ENCODE measurements at places on chromosomes 1 and 21.

GRCh38 chr1:228459091-228459993, 27.8 kb upstream of the RNF187 start:
- DNase-seq, result peak; percentile 86

DNA sequence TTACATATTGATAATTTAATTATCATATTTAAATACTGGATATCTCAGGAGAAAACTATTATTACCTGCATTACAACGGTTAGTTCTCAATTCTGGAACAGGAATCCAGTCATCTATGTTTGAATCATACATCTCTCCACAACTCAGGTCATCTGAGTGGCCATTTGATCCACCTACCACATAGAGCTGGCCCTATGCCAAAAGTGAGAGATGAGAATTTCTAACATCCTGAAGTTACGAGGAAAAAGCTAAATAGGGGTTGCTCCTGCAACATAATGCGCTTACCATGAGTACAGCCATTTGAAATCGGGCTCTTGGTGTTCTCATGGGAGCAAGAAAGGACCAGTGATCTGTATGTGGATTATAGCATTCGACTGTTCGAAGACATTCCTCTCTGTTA, 16.9 kb downstream of the IVNS1ABP start:
- DNase-seq, result no peak

- DNase-seq, result no peak
These were observed 105.4 kb upstream of the LBR start for GRCh38 chr1:225533238-225533637.

- DNase-seq, result no peak
These were observed 61.8 kb downstream of the RUNX3 start for GRCh38 chr1:24868016-24868875.

DNA sequence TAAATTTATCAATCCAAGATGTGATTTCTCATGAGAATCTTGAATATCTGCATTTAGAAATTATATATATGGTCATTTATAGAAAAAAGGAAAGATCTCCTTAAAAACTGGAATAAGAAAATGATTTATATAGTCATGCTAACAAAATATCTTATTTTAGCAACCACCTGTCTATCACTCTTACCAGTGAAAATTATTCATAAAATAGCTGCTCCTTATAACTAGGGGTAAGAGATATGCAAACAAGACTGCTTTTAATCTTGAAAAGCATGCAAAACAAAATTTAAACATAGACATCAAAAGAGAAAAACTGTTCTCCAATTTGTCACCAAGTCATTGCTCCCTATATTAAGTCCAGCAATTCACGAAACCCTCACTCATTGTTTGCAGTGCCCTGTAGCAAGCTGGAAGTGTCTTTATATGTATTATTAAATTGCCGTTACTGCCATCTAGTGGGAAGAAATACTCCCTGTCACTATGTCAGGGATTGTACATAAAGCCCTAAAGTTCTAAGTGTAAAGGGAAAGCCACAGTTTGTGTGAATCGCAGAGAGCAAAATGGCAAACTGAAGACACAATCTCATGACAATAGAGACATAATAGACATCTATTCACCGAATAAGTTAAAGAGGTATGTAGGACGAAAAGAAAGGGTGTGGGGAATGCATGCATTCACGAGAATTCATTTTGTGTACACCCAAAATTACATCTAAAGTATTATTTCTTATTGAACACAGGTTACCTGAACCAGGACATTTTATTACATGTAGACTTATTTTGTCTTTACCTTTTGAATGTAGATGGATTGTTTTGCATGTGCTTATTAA, 600.5 kb downstream of the USP25 start:
- DNase-seq, result peak; percentile 15

- DNase-seq, result peak; percentile 79
These were observed 4.4 kb upstream of the ZNF692 start for GRCh38 chr1:248862998-248863881.

DNA sequence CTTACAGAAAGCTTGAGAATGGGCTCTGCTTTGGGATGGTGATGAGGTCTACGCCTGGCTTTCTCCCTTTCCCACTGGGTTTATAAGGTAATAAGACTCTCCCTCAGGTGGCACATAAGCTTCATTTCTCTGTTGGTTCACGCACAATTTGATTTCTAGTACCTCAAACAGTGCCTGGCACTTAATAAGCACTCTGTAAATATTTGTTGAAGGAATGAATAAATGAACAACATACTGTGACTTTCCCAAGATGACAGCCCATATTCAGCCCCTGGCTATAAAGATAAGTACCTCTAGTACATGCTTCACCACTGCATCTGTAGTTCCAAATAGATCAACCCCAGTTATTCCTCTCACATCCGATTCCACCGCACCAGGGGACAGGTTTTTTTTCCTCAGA, 17.8 kb downstream of the COPA start:
- DNase-seq, result no peak

- no peak for DNase-seq
These were observed 15.4 kb upstream of the XPR1 start for GRCh38 chr1:180616439-180616838.

- DNase-seq, result no peak
These were observed 48.0 kb downstream of the DMAP1 start for GRCh38 chr1:44261171-44261817.

DNA sequence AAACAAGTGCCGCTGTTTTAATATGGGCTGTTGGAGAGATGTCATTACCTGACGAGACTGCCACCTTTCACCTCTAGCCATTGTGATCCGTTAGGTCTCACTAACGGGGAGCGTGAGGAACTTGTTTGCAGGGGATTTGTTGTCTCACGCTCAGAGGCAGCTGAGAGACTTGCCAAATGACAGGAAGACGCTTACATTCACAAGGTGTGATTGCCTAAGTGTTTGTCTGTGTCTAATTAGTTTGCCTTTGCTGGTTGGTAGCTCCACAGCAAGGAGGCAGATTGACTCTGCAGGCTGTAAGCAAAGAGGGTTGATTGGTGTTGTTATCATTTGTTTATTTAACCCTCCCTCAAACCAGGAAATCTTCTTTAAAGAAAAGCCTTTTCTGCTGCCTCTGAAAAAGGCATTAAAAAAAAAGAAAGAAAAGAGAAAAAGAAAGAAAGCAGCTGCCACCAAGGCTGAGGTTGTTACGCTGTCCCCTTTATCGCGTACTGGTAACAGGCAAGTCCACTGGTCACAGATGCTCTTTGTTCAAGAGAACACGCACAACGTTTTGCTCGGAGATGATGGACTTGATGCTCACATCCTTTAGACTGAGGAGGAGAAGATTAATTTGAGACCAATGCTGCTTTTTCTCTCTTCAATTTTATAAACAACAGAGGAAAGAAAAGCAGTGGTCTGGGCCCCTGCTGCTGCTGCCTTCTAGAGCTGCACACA, 203.9 kb downstream of the ZNF326 start:
- no peak for DNase-seq

DNA sequence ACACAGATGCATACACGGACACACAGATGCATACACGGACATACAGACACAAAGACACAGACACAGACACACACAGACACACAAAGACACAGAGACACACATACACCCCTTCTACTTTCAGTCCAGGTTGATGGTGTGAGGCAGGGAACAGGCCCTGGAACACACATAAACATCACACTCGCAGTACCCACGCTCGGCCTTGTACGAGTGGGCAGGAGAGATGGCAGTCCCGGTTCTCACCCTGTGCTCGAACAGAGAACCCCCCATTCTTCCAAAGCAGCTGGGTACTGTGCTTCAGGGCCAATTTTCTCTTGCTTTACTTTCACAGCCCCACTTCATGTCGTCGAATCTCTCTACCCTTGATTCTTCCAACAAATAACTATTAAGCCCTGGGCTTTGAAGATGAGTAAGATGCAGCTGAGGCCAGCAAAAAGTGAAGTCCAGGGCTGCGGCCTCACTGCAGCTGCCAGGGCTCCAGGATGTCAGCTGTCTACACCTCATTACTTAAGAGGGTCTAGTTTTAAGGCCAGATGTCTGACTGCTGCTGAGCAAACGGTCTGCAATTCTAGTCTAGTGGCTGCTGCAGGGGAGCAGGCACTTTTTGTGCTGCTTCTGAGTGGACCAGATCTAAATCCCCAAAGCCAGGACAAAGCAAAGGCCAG, 90.1 kb downstream of the PGBD5 start:
- DNase-seq, result no peak

- DNase-seq, result no peak
These were observed 28.9 kb upstream of the FMOD start for GRCh38 chr1:203379825-203380224.

- peak; percentile 79 for DNase-seq
These were observed 403.6 kb downstream of the PTPRU start for GRCh38 chr1:29639741-29640427.

- no peak for DNase-seq
These were observed 116.6 kb downstream of the HS2ST1 start for GRCh38 chr1:87030740-87031690.

- DNase-seq, result no peak
These were observed 450.6 kb upstream of the CAMK1G start for GRCh38 chr1:209132736-209133467.

- DNase-seq, result no peak
These were observed 47.8 kb upstream of the ZP4 start for GRCh38 chr1:237938553-237938952.

DNA sequence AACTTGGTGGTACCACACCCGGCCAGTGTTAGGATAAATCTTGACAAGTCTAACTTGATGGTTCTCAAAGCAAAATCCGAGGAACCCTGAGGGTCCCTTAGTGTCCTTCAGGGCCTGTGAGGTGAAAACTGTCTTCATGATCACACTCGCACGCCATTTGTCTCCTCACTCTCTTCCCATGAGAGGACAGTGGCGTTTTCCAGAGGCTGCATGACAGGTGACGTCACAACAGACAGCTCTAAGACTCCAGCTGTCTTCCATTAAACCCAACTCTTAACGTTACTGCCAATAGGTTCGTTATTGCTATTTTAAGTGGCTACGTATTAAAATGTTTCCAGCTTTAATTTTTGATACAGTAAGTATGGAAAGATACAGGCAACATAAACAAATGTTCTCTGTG, 13.8 kb downstream of the CFAP74 start:
- no peak for DNase-seq

DNA sequence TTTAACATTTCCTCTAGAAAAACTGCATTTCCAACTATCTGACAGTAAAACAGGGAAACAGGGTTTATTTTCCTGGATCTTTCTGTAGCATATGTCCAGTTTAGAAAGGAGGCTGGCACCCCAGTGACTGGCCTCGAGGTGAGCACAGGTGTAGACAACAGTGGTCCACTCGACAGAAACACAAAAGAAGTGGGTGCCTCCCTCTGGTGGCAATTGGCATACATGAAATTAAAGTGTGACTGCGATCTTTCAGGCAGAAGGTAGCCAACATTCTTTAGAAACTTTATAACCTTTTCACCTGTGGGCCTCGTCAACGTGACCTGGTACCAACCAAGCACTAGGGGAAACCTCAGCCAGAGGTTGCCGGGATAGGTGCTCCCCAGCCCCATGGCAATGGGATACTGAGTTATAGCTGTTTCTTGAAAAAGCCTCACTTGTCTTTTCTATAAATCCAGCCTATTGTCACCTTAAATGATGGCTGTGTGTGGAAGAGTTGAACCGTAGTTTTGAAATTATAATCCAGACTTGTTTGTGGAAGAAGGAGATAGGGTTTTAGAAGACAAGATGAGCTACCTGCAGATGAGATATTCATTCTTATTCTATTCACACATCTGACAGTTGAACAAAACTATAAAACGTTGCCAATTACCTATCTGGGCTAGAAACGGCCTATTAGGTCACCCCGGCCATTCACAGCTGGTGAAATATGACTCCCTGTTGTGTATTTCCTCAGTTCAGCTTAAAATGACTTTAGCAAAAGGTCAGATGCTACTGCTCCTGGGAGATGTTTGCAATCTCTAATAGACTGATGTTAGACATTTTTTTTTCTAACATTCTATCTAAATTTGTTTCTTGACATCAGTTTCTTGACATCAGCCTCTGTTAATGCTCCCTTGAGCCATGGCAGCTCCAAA, 44.3 kb downstream of the PCP4 start:
- peak; percentile 21 for DNase-seq

DNA sequence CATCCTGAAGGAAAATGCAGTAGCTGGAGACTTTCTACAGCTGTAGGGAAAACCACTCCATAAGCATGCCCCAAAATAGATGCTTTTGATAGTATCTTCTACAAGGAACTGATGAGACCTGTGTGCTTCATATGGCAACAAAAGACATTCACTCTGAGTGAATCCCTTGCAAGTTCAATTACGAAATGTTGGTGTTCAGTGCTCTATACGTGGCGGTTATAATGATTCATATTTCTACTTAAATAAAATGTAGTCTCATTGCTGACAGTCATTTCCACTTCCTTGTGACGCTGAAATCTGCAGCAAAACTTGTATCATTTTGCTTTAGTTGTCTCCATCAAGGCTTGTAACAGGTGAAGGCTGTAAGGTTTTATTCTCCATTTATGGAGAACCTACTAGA, 20.6 kb downstream of the TOR1AIP2 start:
- no peak for DNase-seq

DNA sequence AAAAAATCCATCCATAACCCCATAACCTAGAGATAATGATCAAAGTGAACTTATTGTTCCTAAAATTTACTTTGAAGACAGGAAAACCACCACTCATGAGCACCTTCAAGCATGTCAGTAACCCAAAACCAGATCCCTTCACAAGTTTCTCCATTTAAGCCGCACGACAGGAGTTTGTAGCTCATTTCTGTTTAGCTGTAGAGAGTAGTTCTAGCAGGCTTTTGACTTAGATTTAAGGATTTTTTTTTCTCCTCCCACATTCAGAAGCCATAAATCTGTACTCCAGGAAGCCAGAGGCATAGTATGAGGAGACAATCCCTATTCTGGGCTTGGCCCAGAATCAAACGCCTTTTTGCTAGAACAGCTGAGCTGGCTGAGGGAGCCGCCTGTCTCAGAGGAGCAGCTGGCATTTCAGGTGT, 25.6 kb downstream of the TOMM20 start:
- DNase-seq, result no peak

GRCh38 chr1:223849352-223850254, 3.9 kb upstream of the TP53BP2 start:
- DNase-seq, result no peak

DNA sequence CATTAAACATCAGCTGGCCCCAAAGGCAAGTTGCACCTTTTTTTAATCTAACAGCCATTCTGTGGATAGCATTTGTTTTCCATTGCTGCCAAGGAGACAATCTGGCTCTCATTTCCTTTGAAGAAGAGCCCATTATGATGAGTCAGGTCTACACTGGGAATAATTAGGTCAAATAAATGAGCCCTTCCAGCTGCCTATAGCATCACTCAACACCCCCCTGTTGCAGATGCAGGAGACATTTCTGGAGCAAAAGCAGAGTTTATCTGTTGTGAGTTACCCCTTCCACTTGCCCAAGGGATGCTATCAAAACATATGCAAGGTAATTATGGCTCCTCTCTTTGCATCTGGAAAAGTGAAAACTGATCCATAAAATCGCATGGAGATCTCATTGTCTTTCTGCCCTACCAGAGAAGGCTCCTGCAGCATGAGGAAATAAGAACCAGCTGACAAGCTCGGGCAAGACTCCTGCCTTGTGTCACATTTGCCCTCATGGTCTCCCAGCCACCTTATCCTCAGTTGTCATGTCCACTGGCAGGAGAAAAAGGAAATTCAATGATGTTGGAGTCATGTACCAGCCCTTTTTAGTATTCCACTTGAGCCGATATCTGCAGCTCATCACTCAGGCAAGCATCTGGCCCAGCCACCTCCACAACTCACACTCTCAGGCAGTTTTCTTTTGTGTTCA, 135.9 kb downstream of the SLC30A10 start:
- DNase-seq, result no peak

Data from Calu3 (cell line).